ENCODE measurements at places on chromosomes 4 and X.
A peak's percentile ranks its signal among the peaks of the same experiment; 100 is the strongest.

- DNase-seq: no peak
Observed at GRCh38 chr4:94221916-94222315, 14.3 kb downstream of the SMARCAD1 start.

DNA sequence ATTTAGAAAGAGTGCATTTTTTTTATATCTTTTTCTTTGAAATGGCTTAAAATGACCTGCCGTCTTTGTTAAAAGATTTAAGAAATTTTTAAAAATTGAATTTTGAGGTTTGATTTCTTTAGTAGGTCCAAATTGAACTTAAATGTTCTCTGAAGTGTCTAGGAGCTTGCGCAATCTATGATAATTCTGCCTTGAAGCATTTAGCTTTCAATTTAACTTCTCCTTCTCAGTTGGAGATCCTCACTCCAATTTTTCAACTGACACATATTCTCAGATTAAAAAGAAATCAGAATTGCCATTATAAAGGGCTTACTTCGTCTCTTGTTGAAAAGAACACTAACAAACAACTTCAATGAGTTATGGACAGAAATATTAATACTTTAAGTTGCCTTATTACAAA, 273.5 kb downstream of the TMA16 start:
- DNase-seq: no peak

- DNase-seq: no peak
Observed at GRCh38 chrX:45980726-45981125, 564.5 kb downstream of the ZNF674 start.

GRCh38 chrX:9148615-9149399, 114.9 kb upstream of the FAM9B start:
- DNase-seq: peak; percentile 76

DNA sequence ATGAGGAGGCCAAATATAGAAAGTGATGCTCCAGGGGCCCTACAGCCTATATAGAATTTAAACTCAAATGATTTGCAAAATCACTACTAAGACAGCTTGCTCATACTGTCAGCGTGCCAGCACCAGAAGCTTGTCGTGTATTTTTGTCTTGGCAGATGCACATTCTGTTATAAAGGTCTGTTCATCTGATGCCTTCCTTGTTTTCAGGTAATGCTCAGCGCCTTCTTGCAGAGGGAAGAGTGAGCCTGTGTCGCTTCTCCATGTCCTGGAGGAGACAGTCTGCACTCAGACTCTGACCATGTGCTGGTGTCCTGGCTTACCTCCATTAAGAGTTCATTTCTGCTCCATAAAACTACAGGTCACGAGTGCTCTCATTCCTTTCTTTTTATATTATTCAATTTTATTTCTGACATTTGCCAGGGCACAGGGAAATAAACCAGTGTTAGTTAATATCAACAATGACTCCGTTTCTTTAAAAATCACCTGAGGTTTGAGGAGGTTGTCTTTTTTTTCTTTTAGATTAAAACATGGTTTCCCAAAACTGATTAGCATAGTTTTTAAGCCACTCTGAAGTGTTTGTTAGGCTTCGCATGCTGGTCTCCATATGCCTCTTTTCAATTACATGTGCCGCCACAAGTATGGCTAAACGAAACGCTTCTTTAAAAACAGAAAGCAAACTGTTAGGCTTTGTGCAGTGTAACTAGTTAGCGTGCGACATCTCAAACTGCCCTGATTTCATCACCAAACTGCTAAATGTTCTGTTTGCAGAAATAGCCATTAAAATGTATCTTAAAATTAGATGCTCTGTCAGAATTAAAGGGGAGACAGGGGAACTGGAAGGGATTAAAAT, 215.2 kb upstream of the GK2 start:
- no peak for DNase-seq

GRCh38 chrX:69050051-69050765, 115.0 kb downstream of the PJA1 start:
- DNase-seq: no peak

DNA sequence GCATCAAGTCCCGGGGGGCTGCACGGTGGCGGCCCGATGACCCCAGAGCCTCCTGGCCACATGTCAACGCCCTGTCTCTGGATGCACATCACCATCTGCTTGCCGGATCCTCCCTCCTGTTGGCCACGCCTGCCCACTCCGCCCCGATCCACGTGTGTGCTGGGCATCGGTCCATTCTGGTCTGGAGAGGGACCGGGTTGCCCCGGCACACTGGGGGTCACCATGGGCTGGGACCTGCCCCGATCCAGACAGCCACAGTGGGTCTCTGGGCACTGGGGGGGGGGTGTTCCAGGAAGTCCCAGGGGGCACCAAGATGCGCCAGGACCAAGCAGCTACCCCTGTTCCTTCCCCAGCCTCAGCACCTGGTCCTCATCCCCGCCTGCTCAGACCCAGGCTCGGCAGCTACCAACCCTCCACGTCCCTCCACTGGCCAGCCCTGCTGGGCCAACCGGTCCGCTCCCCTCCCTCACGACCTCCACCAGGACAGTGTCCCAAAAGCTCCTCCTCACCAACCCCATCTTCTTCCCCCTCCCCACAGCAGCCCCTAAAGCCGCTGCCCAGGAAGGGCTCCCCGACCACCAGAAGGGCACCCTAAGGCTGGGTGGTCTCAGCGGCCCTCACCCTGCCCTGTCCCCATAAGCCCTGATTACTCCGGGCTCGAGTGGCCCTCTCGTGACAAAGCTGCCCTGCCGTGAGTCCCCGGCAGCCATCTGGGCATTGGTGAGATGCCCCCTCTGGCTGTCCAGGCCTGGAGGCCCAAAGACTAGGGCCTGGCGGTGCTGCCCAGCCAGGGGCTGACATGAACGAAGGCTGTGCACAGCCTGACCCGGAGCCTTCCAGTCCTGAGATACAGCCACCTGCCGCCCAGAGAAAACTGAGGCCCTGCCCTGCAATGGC, 4.6 kb downstream of the CTBP1 start:
- no peak for DNase-seq

DNA sequence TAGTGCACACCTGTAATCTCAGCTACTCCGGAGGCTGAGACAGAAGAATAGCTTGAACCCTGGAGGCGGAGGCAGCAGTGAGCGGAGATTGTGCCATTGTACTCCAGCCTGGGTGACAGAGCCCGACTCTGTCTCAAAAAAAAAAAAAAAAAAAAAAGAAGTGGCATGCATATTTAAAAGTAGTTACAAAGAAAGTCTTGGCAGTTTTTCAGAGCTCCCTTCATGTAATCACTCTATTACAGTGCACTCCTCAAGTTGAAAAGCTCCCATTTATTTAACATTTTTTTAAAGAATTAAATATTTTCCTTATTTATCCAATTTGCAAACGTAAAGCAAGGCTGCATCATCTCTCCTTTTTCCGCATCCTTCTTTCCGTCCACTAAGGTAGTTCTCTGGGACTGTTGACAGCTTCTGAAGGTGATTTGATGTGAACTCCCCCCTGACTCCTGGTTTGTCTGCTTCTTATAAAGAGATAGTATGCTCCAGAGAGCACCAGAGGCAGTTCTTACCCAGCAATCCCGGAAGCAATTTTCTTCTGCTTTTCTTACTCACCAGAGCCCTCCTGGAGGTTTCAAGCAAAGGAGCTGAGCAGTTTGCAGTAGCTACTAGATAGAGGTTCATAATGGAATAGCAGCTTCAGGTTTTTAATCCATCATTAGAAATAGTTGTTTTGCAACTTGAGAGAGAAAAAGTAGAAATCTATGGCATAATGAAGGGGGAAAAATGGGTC, 151.0 kb downstream of the PALLD start:
- no peak for DNase-seq

DNA sequence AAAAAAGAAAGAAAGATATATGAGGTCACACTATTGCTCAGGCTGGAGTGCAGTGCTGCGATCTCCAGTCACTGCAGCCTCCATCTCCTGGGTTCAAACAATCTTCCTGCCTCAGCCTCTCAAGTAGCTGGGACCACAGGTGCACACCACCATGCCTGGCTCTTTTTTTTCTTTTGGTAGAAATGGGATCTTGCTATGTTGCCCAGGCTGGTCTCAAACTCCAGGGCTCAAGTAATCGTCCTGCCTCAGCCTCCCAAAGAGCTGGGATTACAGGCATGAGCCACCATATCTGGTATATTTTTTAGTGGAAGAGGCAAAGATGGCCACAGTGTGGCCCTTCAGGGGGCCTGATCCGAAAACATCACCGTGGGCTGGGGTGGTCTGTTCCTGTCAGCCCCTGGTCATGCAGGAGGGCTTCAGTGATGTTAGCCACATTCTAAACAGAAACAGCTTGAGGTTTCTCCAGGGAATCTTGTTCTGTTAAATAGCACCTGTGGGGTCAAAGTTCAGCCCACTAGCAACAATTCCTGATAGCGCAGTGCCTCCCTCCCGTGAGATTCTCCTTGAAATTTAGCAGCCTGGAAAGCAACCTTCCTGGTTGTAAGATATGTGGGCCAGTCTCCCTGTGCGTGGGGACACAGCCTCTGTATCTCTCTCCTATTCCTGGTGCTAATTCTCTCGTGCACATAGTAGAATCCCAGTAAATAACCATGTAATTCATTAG, 7.3 kb upstream of the DHRSX start:
- DNase-seq: no peak

GRCh38 chr4:101527188-101527587, 179.9 kb upstream of the PPP3CA start:
- DNase-seq: no peak

- DNase-seq: peak; percentile 98
Observed at GRCh38 chr4:56937262-56937661, 29.6 kb downstream of the REST start.

GRCh38 chrX:72475952-72476668, 96.5 kb downstream of the HDAC8 start:
- DNase-seq: no peak

- no peak for DNase-seq
Observed at GRCh38 chrX:103776546-103776945, at the start of gene PLP1. Gene PLP1, plus strand, starts transcription at chrX:103776840. Its CDS starts 156 bp downstream, at chrX:103776996.

DNA sequence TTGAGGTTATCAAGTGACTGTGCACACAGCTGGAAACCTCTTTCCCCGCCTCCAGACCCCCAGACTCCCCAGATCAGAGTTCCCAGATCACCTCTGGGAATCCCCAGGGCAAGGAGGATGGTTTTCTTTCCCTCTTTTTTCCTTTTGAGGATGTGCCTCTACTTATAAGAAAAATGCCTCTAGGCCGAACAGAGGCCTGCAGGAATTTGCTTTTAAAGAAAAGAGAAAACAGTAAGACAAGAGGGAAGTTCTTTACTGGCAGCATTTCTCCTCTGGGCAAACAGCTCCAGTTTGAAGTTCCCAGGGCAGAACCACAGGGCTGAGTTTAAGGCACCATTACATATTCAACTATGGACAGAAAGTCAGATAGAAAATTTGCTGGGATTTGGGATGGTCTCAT, 837.9 kb upstream of the LCORL start:
- no peak for DNase-seq

DNA sequence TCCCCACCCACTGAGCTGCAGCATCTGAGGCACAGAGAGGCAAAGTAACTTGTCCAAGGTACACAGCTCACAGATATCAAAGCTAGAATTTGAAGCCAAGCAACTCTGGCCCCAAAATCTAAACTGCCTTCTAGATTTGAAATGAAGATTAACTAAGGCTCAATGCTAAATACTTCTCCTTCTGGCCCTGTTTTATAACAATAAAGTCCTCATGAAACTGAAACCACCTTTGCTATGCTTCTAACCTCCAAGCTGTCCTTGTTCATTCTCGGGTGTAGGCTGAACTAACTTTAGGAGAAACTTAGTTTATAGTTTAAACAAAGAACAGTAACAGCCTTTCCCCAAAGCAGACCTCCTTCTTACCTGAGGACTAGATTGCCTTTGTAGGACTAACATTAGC, 93.6 kb downstream of the DCTD start:
- DNase-seq: no peak

DNA sequence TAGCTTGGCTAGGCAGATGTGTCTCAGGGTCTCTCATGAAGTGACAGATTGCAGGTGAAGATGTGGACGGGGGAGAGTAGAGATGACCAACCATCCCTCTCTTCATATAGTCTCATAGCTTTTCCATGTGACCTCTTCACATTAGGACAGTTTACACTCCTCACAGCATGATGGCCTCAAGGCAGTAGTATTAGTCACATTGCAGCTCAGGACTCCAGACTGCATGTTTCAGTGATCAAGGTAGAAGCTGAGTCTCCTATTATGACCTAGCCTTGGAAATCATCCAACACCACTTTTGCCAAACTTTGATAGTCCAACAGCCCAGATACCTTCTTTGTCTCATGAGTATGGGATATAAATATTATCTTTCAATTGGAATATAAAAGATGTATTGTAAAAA, 147.7 kb downstream of the GASK1B start:
- DNase-seq: peak; percentile 75

DNA sequence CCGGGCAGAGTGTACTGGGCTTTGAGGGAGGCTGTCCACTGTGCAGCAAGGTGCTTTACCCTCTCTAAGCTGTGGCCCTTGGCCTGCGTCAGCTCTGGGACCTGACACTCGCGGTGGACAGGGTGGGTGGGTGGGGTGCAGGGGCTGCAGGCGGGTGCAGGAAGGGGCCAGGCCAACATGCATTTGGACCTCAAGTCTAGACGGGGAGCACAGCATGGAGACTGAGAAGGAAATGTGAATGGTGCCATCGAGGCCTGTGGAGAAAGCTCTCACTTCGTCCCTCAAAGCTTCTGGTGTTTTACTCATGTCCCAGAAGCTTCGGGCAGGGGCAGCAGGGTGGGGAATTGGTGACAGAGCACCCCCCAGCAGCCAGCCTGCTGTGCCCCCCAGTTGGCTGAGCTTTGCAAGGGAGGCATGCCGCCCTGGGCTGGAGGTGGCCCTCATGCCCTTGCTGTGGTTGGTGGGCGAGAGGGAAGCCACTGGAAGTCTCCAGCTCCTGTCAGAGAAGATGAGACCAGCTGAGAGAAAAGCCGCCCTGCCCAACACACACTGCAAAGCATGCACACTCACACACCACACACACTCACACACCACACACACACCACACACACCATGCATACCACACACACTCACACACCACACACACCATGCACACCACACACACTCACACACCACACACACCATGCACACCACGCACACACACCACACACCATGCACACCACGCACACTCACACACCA, 12.3 kb downstream of the PNMA6E start:
- no peak for DNase-seq

DNA sequence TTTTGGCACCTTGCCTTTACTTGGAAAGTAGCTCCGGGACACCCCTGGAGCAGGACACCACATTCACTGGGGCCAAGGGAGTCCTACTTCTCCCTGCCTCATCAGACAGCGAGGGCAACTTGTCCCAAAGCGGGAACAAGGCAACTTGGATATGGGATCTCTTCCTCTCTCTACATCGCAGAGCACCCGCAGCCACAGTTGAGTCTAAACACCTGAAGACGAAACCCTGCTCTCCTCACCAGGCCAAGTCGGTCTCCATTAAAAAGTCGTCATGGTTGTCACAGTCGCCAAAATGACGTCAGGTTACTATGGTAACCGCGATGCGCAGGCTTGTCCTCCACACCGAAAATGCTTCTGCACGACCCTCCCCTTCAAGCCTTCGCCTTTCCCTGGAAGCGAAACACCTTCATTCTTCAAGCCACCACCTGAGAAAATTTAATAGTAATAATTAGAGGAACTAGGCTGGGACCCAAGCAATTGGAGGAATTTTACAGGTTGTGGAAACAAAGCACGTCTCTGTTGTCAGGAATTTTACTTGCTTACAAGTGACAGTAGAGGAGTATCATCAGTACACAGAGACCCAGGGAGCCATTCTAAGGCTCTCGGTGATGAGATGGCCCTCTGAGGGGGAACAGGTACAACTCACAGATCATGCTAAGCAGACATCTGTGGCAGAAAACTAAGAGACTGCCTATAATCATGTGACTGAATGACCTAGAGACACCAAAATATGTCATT, 30.5 kb upstream of the TCEAL4 start:
- DNase-seq: no peak

- DNase-seq: no peak
Observed at GRCh38 chr4:138085736-138086305, 156.3 kb downstream of the SLC7A11 start.

Data from PC-3 (cell line).